ENCODE measurements at places on chromosomes 11 and 22.
A peak's percentile ranks its signal among the peaks of the same experiment; 100 is the strongest.

DNA sequence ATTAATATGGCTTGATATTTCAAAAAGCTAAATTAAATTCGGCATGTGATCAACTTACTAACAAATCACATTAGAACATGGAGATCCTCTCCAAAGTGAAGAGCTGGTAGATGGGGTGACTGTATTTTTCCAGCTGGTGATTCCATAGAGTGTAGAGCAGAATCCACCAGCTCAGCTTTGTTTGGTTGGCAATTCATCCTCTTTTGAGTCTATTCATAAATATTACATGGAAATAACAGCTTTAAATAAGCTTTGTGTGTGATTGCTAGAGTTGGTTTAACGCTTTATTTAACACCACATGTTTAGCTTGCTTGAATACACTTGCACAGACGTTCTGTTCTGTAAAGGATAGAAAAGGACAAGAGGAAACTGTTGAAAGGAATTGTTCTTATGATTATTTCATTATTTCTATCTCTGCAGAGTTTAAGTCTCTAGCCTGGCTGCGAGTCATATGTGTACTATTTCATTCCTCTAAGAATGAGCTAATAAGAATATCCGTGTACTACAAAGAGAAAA lies 738.3 kb upstream of the KIRREL3 start:
- no peak for DNase-seq

- no peak for DNase-seq
These were observed 475.5 kb downstream of the TBC1D22A start for GRCh38 chr22:47237890-47238480.

DNA sequence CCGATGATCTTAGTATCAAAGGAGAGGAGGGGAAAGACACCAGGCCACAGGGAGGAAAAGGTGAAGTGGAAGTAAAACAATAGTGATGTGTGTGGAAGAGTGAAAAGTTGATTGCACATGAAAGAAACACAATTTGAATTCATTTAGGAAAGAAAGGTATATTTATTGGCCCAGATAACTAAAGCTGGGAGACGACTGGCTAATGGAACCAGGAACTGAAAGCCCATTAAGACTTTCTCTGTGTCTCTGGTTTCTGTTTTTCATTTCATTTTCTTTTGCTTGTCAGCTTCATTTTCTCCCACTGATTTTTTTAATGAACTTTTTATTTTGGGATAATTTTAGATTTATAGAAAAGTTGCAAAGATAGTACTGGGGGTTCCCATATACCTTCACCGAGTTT lies 5.1 kb upstream of the DCHS1 start:
- DNase-seq, result no peak

GRCh38 chr22:30028731-30029130 lies 51.5 kb upstream of the HORMAD2 start:
- DNase-seq, result no peak

- no peak for DNase-seq
These were observed 9.7 kb downstream of the SELENOO start for GRCh38 chr22:50210378-50211139.

DNA sequence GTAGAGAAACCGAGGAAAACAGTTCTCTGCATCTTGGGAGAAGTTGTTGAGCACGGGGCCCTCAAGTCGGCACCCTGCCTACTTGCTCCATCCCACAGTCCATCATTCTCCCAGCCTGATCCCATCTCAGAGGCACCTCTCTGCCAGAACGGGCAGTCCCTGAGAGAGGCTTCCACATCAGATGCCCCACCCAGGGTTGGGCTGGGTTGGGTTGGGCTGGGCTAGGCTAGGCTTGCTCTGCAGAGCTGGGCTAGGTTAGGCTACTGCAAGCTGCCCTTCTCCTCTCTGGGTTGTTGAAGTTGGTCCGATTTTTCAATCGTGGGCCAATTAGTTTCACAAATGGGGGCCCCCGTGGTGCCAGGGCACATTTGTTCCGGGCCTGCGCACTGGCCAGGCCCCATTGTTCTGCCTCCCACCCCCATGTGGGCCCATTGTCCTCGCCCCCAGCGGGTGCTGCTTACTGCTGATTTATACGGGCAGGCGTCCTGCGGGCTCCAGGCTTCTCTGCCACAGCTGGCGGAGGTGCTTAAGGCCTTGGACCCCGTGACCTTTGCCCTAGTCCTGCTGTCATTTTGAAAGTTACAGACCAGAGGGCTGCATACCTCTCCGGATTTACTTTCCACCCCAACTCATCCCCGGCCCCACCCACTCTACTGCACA lies 63.7 kb upstream of the NNMT start:
- DNase-seq, result peak; percentile 92

DNA sequence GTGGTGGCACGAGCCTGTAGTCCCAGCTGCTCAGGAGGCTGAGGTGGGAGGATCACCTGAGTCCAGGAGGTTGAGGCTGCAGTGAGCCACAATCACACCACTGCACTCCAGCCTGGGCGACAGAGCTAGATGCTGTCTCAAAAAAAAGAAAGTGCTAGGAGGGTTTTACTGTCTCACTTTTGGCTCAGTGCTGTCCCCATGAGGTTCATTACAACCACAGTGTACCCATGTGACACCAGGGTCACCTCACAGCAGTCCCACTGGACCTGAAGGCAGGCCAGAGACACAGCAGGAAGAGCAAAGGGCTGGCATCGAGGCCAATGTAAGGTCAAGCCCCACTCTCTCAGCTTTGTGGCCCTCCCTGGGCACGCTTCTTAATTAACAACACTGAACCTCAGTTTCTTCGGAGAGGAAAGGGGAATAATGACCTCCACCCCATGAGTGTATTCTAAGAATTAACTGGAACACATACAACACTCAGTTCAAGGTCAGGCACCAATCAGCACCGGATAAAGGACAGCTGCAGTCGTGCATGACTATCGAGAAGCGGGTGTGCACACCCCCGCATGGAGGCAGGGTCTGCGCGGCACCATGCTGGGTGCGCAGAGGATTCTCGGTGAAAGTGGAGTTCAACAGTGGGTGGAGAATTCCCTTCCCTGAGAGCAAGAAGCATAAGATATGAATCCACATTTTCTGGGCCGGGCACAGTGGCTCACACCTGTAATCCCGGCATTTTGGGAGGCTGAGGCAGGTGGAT lies 30.9 kb upstream of the BAIAP2L2 start:
- no peak for DNase-seq

DNA sequence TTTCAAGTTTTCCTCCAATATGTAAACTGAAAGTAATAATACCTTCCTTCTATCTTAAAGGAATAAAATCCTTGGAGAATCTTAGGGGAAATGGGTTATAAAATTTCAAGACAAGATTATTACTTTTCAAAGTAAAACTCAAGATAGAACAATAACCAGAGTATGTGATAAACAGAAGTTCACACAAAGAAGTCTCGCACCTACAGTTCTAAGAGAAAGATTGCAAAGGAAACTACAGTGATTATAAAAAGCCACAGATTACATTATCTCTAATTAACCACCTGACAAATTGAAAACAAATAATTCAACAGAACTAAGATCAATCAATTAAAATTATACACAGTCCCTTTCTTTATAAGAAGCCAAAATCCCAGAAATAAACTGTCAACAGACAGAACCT lies 34.0 kb downstream of the AMBRA1 start:
- no peak for DNase-seq

GRCh38 chr11:131685206-131685605 lies 314.8 kb downstream of the NTM start:
- DNase-seq, result no peak

- peak; percentile 69 for DNase-seq
These were observed 12.8 kb downstream of the CTSC start for GRCh38 chr11:88324562-88325345.

- DNase-seq, result no peak
These were observed 1075.0 kb downstream of the BRD1 start for GRCh38 chr22:48752451-48753380.

DNA sequence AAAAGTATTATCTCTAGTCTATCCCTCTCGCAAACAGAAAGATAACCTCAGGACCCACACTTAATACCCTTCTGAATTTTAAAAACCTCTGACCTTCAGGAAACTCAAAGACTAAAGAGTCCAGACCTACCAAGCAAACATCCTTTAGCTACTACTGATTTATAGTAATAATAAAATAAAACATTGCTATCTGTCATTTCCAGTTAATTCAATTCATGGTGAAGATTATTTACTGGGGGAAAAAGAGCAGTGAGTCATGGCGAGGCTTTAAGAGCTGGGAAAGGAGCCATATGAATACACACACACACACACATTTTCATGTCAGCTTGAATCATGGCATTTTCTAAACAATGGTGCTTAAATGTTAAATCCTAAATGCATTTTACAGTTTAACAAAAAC lies 87.1 kb downstream of the FAM76B start:
- DNase-seq, result peak; percentile 37

DNA sequence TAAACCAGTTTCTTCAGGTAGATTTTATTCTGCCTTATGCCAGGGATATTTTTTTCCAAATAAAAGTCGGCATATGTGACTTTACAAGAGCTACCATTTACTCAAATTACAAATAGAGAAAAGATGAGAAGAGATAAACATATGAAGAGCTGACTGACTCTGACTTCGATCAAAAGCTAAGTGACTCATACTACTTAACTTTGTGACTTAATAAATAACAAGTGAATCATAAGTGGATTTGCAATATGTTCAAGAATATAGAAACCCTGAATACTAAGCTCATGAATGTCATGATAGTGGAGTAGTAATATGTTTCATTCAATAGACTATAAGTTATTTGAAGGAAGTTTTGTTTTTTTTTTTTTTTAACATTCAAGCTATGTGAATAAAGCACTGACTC lies 130.5 kb upstream of the ANO3 start:
- no peak for DNase-seq

DNA sequence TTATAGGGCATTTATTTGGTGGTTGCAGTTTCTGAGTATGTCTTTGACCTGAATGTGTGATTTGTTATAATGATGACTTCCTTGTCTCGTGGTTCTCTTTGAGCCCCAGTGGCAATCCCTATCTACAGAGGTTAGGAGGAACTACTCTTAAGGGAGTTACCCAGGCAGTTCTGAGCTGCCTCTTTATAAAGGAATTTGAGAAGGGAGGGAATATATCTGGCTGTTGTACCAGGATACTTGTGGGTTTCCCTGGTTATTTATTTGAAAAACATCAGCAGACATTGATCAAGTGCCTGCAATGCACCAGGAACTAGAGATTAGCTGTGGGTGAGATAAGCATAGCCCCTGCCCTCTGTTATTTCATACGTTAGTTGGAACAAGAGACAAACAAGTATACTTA lies 243.5 kb upstream of the ARHGAP20 start:
- DNase-seq, result no peak

- peak; percentile 75 for DNase-seq
These were observed 507.6 kb downstream of the INSC start for GRCh38 chr11:15622231-15622890.

DNA sequence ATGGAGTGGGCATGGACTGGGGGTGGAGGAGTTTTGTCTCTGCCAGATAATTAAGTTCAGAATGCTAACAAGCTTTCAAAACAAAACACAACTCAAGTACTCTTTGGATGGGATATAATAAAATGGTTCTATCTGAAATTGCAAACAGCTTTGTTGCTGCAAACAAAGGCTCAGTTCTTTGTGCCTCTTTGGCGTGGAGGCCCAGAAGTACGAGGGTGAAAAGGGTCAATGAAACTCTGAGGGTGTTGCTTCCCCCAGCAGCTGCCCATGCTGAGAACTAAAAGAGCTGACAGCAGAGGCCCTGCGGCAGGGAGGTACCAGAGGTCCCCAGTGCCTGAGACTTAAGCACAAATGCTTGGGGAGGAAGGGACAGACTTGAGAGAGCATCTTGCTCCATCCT lies 26.5 kb upstream of the IGSF22 start:
- peak; percentile 33 for DNase-seq

DNA sequence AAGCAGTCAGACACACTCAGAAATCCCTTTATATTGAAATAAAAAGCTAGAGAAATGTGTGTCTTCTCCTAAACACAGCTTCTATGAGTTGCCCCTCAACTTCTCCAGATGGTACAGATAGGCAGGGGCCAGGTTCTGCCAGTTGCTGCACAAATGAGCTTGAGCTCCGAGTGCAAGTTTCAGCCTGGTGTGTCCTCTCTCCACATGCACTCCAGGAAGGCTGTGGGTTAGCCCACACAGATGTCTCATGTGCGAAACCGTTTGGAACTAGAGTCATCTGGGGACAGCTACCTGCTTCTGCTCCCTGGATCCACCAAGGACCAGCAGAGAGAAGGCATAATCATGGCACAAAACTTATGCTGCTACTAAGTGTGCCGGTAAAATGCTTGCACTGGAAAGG lies 812.6 kb downstream of the OPCML start:
- DNase-seq, result no peak

DNA sequence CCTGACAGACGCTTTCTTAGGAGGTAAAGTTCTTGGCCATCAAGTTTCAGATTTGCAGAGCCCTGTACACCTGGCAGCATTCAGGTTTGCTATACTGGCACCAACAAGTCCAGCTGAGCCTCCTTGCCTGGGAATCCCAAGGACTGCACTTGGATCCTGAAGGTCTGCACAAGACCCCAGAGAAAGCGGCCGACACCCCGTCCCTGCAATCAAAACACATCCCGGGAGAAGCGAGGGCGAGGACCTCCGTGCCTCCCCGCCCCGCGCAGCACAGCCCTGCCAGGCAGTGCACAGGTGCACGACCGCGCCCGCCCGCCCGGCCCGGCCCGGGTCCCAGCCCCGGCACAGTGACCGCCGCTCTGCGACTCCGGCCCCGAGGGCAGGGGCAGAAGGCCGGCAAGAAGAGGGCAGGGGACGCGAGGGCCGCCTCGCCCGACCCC lies 559 bp downstream of the MRTFA start:
- DNase-seq, result peak; percentile 73

DNA sequence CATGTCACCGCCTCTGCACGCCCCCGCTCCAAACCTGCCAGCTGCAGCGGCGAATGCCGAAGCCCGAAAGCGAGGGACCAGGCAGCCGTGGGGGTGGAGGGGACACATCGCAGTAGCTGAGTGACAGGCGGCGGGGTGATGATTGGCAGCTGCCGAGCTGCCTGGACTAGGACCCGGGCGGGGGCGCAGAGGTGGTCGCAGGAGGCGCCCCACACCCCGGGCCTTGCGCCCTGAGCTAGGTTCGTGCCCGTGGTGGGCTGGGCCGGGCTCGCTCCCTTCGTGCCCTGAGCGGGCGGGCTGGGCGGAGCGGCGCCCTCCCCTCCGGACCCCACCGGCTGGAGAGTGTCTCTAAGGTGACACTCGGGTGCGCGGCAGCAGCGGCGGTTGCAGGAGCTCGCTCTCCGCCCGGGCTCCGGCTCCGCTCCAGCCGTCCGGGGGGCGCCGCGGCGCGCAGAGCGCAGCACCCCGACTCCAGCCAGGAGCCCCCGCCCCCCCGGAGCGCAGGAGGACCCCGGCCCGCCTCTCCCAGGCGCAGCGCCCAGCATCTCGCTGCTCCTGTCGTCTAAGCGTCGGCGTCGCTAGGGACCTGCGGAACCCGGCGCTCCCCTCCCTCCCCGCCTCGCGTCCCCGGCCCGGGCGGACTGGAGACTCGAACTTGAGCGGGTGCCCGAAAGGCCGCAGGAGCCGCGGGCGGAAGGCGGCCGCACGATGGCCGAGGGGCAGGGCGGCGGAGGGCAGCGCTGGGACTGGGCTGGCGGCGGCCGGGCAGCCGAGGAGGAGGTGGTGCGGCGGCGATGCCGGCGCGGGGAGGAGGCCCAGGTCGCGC lies 14.5 kb upstream of the DGKZ start:
- peak; percentile 80 for DNase-seq

DNA sequence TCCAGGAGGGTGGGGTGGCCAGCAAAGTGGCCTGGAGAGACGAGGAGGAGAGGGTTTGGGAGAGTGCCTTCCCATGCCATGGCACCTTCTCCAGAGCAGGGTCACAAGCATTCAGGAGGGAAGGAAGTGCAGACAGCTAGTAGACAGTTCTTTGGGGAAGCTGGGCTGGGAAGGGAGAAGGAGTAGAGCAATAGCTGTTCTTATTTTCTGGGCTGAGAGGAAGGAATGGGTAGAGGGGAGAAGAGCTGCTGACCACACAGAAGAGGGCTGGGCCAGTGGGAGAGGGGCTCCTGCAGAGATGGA lies 14.8 kb upstream of the PICK1 start:
- DNase-seq, result no peak

All from NCI-H69 (cell line).